Cortex of kidney (tissue), 1 donor: ENCODE measurements at places on chromosomes 11 and 22.

DNA sequence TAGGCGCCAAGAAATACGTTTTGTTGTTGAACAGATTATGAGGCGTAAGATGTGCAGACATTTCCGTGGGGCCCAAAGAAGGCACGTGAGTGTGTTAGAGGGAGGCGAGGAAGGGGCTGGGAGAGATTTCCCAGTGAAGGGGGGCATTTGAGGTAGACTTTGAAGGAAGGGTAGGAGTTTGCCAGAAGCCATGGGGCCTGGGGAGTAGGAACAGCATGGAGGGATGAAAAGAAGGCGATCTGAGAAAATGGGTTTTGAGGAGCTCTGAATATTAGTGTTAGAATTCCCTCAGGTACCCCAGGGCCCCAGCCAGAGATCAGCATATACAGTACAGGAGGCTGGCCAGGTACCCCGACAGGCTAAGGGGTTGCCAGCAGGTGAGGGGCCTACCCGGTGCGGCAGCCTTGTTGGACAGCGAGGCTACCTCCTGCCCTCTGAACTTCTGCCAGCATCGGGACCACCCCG is 414 bp upstream of the MIEF1 start:
- no peak for DNase-seq

DNA sequence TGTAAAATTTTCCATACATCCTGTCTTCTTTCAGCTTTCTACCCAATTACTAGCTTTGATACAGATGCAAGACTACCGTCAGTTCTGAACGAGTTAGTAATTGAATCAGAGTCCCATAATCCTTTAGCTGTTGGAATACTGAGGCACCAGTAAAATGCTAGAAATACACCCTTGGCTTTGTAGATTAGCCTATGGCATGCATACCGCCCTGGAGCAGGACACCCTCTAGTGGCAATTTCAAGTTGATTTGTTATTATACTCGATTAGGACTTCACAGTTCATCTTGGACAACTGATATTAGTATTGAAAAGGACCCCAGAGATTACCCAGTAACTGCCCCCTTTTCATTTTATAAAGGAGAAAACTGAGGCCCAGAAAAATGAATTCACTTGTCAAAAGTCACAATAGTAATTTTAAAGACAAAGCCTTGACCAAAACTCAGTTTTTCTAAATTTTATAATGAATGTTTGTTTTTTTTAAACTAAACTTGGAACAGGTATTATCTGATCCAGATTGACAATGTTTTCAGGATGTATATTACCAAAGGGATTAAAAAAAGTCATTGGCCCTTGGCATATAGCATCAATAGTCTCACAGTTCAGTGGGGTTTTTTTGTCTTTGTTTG is 72.6 kb downstream of the HIPK3 start:
- no peak for DNase-seq

DNA sequence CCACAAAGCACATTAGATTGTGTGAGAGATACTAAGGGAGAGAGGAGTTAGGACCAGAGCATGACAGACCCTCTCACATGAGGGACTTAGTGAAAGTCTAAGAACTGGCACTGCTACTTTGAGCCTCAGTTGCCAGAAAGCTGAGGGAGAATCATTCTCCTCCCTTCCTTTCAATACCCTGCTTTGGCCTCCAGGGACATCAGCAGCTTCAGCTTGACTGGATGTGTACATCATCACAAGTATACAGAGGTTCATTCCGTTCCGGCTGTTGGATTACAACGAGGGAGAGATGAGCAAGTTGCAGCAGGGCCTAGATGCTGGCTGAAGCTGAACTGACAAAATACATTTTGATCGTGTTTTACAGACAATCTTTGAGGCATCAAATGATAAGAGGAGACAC is 15.7 kb upstream of the ANO5 start:
- DNase-seq = no peak

DNA sequence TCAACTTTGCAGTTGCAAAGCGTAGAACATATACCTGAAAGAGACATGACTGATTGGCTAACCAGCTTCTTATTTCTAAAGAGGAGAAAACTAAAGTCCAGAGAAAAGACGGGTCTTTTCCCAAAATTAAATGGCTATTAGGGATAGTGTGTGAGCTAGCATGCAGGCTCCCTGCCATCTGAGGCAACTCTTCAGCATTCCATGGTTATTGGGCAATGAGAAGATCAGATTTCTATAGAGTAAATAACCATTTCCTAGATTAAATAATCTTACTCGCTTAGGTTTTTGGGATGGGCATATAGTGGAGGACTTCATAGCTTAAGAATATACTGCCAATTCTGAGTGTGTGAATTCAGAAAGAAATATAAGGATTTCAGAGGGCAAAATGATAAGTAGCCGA is 95.0 kb downstream of the PDHX start:
- DNase-seq = no peak

GRCh38 chr11:116414357-116414880 is 358.4 kb downstream of the BUD13 start:
- no peak for DNase-seq

DNA sequence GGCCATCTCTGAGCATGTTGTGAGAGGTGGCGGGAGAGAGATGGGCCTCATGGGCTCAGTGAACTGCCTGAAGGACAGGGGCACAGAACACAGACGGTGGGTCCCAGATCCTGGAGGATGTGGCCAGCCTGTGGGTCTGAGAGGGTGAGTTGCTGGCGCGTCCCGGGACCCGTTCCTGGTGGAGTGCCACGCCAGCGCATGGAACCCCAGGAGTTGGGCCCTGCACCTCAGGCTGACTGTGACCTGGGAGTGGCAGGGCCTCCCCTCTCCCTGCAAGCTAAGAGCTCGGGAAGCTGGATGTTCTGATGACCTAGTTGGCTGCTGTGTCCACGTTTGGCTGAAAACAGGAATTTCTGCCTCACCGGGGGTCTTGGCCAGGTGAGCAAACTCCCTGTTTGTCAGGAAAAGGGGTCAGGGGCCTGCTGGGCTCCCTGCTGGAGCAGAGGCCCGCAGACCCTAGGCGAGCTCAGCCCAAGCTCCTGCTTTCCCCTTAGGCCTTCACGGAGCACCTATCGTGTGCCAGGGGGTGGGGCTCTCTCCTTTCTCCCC is 15.0 kb downstream of the LRRC32 start:
- no peak for DNase-seq

GRCh38 chr11:69598147-69598546 is 42.8 kb upstream of the CCND1 start:
- DNase-seq = no peak

GRCh38 chr11:80412604-80413003 is 971.8 kb upstream of the TENM4 start:
- DNase-seq = no peak

DNA sequence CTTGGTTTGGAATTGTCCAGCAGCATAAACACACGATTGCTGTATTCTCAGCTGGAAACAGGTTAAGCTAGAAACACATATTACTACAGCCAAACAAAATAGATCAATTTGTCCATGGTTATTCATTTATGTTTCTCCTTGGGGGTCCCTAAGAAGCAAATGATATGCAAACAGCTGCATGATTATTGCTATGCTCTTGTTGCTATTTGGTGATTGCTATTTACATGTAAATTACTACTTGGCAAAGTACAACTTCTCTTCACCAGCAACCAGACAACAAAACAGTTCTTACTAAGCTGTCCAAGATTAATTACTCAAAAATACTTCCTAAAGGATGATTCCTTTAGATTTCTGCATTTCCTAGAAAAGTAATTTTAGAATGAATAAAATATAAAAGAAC is 567.9 kb upstream of the ARHGAP42 start:
- DNase-seq = no peak

GRCh38 chr22:32255726-32256125 is 579 bp upstream of the SLC5A4 start:
- no peak for DNase-seq

DNA sequence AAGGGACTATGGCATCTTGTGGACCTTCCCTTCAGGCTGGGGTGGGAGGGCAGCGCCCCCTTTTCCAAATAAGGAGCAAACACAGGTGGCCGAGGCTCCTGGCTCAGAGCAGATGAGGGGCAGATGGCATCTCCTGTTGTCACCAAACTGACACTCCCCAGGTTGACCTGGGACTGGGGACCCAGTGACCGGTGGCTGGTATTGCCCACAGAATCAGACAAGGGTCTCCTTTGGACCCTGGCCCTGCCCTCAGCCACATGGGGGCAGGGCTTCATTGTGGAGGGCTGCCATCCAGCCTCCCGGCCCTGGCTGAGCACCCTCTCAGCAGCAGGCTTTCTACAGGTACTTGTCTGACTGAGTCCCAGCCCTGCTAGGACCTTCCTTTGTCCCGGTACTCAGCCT is 842 bp upstream of the SIGIRR start:
- no peak for DNase-seq

GRCh38 chr11:113174882-113175281 is 139.5 kb upstream of the TTC12 start:
- DNase-seq = no peak

DNA sequence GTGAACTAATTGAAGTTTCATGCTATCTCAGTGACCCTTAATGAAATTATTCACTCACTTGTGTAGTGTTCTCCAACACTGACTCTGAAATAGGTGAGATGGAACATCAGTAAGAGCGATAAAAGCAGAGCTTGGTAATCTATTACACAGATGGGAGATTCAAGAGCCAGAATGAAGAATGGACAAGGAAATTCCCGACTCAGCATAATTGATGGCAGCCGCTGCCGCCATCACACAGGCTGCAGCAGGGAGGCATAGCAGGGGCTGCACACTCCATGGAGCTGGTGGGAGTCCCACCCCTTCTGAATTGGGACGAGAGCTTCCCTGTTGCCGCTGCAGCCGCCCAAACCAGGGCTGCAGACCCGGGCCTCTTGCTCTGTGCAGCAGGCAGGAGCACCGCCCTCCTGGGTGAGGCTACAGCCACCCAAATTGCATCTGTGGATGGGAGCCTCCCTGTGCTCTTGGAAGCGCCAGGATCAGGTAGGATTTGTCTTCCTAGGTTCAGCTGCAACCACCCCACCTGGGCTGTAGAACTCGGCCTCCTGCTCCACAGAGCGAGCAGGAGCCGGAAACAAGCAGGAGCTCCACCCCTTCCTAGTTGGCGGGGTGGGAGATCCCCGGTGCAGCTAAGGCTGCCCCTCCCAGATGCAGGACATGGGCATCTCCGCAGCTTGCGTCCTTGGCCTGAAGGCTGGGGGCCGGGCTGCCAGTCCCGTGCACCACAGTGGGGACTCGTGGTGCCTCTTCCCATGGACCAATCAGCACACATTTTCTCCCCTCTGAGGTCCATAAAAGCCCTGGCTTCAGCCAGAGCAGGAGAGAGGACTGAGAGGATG is 535.1 kb upstream of the LUZP2 start:
- no peak for DNase-seq

- no peak for DNase-seq
These were observed 177.0 kb downstream of the EFCAB6 start for GRCh38 chr22:43635101-43635500.

DNA sequence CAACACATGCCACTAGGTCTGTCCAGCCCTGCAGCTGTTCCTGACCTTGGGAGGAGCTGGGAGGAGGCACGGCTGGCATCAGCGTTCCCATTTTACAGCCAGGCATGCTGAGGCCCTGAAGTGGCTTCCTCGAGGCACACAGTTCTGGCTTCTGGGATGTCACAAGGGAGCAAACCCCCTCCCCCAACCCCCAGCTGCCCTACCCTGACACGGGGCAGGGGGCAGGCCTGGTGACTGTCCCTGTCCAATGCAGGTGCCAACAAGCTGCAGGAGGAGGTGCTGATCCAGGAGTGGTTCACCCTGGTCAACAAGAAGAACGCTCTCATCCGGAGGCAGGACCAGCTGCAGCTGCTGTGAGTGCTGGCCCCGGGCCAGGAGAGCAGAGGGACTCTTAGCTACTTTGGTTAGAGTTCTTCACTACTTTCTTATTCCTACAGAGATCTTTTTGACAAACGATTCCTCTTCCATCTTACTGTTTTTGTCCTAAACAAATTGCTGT is 5.3 kb downstream of the KCNK7 start:
- no peak for DNase-seq

DNA sequence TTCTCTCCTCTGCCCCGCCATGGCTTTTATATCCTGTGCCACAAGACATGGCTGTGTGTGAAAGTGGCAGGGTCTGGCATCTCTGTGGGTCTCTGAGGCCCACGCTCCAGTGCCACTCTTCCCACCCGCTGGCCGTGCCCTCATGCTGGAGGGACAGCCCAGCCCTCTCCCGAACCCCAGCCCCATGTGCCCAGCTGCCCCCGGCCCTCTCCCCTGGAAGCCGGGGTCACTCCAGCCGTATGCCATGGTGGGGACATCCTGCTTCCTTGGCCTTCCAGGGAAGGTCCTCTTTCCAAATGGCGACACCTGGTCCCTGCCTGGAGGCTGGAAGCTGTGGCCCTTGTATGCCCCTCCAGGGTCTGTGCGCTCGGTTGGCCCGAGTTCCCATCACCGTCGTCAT is 63.3 kb upstream of the PPP6R3 start:
- no peak for DNase-seq

- no peak for DNase-seq
These were observed 3.9 kb downstream of the GSTT4 start for GRCh38 chr22:24001314-24001713.

GRCh38 chr11:111402411-111402810 is 23.3 kb upstream of the POU2AF1 start:
- no peak for DNase-seq

GRCh38 chr22:11613898-11614755 is 3913.9 kb upstream of the OR11H1 start:
- DNase-seq = no peak

- DNase-seq = no peak
These were observed 123.8 kb upstream of the NTM start for GRCh38 chr11:131246663-131247062.

DNA sequence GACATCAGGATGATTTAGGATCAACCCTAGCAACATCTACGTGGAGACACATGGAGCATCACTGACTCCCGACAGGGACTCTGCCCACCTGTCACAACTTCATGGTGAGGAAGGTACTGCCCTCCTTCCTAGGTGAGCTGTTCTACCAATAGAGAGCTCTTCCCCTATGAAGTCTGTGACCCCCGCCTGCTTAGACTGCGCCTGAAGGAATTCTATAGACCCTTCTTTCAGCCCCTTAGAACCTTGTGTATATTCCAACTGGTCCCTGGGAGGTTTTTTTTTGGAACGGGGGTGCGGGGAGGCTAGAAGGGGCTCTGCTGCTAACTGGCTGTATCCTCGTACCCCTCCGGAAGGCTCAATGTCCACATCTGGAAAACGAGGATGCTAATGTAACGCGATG is 566 bp downstream of the INTS4 start:
- no peak for DNase-seq

DNA sequence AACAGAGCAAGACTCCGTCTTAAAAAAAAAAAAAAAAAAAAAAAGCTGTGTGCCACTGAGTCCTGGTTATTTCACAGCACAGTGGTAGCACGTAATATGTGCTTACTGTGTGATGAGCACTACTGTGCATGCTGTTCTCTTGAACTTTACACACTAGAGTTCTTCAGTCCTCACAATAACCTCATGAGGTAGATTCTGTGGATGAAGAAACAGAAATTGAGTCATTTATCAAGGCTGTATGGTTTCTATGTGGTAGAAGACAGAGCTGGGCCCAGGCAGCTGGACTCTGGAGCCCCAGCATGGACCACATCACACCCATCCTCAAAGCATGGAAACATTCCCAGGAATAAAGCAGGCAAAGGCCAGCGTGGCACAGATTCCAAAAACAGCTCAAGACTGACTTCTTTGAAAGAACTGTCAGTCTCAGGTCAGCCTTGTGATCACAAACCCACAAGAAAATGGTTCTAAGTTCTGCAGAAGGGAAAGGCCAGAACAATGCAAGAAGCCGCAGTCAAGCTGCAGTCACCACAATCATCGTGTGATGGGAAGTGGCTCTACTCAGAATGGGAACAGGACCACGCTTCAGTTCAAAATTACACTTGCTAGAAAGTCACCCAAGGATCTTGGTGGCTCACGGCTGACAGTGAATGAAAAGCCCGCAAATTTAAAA is 49.5 kb downstream of the MICAL3 start:
- DNase-seq = no peak
